T-cell (primary cell): ENCODE measurements at places on chromosomes 16 and 17.

GRCh38 chr17:4412933-4413831 lies 20.6 kb upstream of the SPNS3 start:
- DNase-seq: peak; percentile 87

GRCh38 chr17:50272246-50272645 lies 2.0 kb upstream of the TMEM92 start:
- no peak for DNase-seq

GRCh38 chr17:82097184-82097918 lies 685 bp downstream of the FASN start:
- no peak for DNase-seq

GRCh38 chr17:52604105-52604504 lies 445.6 kb upstream of the CA10 start:
- DNase-seq: no peak

DNA sequence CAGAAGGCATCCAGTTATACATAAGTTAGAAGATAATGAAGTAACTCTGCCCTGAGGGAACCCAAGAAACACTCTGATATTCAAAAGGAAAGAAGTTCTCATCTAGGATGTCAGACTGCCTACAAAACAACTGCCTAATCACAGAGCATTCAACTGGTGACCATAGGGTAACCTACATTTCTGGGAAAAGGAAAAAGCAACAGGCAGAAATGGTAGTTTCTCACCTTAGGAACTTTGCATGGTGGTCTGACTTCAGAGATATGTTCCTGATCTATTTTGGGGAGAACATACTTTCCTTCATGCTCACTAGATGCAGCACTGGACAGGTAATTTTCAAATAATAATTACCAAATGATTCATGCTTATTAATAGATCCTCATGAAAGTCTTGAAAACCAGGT lies 16.5 kb downstream of the RNF43 start:
- no peak for DNase-seq

GRCh38 chr17:14506364-14506763 lies 205.5 kb downstream of the HS3ST3B1 start:
- DNase-seq: no peak

GRCh38 chr16:57062329-57062728 lies 30.1 kb upstream of the CPNE2 start:
- DNase-seq: no peak

DNA sequence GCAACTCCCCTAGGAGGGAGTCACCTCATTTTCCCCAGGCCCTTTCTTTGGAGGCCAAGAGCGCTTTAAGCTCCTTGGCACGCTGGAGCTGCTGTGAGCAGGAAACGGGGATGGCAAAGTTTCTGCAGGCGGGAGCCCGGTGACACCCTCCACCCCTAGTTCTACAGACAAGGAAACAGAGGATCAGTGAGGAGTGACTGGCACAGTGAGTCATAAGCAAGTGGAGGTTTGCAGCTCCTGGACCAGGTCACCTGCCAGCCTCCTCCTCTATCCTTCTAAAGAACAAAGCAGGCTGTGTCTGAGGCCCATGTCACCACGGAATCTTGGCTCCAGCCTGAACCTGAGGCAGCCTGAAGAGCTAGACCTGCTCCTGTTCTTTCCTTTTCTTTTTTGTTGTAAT lies 141.9 kb downstream of the TMEM132E start:
- DNase-seq: no peak

DNA sequence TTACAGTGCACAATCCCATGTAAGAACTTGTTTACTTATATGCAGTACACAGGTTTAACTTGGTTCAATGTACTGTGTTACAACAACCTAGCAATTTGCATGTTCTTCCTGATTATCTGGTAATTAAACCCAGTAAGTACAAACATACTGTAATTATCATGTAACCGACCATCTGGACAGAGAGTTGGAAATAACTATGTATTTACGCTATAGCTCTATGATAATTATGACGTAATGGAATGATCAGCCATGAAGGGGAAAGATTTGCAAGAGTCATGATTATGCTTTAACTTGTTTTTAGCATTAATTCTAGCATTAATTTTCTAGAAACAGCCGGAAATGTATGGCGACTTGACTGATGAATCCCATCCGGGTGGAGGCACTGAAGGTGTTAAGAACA lies 74.8 kb upstream of the SALL1 start:
- DNase-seq: no peak

- no peak for DNase-seq
These were observed 99.9 kb upstream of the LHX1 start for GRCh38 chr17:36837195-36837938.

DNA sequence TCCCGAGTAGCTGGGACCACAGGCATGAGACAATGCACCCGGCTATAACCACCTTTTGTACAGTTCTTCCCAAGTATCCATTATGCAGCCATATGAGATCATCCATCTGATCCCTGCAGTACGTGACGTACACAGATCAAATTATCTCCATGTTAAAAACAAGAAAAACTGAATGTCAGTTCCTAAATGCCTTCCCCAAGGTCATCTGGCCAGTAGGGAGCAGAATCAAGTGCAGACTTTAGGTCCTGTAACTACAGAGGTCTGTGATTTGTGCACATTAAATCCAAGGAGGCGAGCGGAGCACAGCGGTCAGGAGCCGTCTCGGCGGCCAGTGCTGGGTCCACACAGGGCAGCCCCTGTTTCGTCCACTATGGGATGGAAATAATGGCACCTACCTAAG lies 23.7 kb downstream of the ZCCHC14 start:
- DNase-seq: no peak

- no peak for DNase-seq
These were observed 61.5 kb downstream of the DHRS7C start for GRCh38 chr17:9729735-9730420.
